ENCODE measurements at places on chromosomes 1 and 21.

DNA sequence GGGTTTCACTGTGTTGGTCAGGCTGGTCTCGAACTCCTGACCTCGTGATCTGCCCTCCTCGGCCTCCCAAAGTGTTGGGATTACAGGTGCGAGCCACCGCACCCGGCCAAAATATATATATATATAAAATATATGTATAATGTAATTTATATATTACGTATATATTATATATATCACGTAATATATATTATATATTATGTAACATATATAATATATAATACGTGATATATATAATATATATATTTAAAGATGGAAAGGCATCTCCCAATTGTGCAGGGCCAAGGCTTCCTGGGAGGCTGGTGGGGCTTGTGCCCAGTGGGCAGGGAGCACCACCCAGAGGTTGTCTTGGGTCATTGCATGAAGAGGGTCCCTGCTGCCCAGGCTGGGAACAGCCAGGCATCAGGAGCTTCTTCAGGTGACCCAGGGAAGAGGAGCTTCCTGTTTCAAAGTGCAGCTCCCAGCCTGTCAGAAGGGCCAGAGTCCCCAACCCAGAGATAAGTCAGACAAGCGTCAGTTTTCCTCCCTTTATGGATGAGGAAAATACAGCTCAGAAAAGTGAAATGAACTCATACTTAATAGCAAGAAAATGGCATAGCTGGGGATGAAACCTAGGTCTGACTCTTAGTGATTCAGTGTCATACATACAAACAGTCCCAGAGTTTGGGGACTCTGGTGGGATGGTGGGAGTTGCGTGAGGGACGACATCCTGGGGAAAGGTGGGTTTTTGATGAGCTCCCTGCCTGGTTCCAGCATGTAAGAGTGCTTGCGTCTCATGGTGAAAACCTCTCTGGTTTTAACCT is 12.0 kb downstream of the UBE2Q1 start:
- DNase-seq: peak; percentile 9

- DNase-seq: no peak
Measured at GRCh38 chr1:157725221-157725577, 24.6 kb upstream of the FCRL3 start.

DNA sequence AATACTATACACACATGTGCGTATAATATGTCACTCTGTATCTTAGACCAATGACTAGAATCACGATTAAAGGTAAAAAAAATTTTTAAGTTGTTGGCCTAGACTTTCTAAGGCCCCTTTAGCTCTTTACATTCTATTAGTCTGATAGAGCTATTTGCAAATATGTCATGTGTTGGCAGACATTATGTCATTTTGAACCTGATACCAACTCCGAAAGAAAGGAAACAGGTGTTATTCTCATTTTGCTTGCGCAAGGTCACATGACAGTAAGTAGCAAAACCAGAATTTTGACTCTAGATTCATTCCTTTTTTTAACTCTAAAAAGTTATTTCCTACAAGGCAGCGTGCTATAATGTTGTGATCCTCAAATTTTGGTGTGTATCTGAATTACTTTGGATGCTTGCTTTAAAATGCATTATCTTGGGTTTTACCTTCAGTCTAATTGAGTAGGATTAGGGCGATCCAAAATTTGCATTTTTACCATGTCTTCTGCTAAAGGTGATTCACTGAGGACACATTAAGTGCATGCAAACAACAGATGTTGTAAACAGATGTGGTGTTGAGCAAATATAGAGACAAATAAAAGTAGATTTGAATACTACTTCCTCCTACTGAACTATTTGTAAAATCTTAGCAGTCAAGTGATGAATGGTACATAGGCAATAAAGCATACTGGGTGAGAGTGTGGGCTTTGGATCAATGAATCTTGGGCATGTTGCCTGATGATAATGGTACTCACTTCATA is 63.5 kb upstream of the KIAA1614 start:
- no peak for DNase-seq

- no peak for DNase-seq
Measured at GRCh38 chr1:201302163-201303152, 19.2 kb downstream of the PKP1 start.

GRCh38 chr21:36323032-36323431 is 3.0 kb downstream of the MORC3 start:
- DNase-seq: no peak

DNA sequence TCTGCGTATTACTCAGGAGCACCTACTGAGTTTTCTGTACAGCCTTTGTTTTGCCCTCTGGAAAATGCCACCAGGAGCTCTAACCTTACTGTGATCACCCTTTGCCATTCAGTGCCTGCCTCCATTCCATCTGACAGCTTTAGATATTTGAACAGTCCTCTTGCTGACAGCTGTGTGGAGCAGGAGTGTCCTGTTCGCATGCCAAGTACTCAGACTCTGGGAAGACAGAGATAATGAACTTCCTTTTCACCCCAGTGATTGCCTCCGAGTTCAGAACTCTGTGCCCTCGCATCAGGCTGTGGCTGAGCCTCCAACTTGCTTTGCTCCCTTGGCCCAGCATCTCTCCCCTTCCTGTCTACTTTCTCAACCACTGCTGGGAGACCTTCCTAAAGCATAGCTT is 74.0 kb downstream of the CACNA1E start:
- DNase-seq: no peak

DNA sequence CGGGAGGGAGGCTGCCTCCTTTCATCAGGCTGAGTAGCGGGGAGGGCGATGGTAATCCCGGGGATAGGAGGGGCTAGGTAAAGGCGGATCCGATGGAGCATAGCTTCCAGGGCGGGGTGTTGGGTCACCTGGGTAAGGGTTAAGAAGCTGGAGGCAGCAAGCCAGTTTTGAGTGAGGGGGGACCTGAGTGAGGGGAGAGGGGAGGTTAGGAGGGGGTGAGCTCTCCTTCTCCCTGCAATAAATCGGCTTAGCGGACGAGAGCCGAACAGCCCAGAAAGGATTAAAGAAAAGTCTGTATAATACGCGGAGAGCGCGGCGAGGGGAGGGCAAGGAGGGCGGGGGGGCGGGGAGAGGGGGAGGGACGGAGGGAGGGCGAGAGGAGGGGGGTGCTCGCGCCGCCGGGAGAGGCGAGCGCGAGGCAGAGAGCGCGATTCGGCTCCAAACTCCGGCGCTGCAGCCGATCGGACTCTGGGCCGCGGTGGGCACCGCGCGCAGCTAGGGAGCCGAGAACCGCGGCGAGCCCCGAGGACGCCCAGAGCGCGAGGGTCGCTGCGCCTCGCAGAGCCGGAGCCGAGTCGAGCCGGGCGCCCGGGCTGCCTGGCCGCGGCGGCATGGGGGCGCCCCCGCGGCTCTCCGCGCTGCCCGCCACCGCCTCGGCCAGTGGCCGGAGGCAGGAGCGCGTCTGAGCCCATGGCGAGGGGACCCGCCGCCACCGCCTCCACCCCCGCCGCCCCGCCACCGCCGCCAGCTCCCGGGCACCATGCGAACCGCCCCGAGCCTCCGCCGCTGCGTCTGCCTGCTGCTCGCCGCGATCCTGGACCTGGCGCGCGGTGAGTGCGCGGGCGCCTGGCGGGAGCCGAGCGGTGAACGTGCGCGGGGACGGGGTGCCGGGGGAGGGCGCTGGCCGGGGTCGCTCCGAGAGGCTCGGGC is at the start of gene IGSF21:
IGSF21 (plus strand) TSS at position 430 of the 930 bp plus-strand sequence; CDS start at position 761, 331 bp downstream.
- no peak for DNase-seq

DNA sequence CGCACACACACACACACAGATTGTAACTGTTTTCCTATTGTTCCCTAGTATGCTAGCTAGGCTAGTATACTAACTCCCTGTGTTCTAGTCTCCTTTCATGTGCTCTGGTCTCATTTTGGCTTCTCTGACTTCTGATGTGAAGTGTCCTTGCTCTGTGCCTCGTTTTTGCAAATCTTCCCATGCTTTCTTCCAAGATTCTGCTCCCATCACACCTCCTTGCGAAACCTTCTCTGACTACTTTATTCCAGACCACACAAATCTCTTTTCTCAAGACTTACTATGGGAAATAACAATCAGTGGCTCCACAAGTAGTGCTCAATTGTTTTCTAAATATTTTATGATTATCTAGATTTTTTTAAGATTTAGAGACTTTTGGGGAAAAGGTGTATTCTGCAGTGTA is 10.3 kb downstream of the PRRX1 start:
- no peak for DNase-seq

DNA sequence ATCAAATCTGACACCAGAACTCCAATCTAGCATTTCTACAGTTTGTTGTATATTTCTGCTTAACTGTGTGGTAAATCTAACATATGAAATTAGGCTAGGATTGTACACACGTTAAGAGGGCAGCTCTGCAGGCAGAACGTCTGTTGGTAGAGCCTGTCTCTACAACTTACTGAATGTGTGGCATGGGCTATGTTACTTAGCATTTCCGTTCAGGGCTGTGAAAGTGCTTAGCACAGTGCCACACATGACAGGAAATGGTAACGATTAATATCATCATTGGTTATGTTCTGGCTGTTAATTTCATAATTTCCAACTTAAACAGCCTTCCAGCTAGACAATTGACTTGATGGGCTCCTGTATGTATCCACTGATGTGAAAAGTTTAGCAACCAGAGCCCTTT is 9.6 kb upstream of the C8B start:
- DNase-seq: no peak

DNA sequence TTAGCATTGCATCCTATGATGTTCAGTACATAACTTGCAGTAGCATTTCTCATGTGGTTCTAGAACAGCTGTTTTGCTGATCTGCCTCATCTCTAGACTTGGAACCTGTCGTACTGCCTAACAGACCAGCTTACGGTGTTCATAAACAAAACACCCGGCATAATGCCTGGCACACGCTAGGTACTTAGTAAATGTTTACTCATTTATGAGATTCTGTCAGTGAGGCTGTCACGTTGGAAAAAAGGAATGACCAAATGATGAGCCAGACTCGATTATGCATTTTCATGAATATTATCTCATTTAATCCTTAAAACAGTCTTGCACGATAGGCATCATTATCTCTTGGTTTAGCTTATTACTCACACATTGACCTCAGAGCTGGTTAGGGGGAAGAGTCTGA is 46.4 kb downstream of the CACHD1 start:
- DNase-seq: no peak

DNA sequence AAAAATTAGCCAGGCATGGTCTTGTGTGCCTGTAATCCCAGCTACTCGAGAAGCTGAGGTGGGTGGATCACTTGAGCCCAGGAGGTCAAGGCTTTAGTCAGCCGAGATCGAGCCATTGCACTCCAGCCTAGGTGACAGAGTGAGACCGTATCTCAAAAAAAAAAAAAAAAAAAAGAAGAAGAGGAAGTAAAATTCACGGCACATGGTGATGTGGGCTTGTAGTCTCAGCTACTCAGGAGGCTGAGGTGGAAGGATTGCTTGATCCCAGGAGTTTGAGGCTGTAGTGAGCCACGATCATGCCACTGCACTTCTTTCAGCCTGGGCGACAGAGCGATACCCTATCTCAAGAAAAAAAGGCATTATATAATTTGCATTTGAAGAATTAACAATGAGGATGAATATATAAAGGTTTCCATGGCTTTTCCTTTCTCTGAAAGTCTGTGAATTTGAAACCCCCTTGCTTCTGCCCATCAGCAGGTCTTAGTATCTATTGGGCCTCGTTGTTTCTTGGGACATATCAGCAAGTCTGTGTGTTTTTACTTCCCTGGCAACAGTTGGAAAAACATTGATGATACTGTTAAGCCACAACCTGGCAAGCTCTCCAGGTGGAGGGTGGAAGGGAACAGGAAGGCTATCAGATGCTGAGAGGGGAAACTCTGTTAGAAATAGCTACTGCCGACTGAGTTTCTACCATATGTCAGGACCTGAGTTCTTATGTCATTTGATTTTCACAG is 4.6 kb upstream of the PLA2G2D start:
- DNase-seq: no peak

DNA sequence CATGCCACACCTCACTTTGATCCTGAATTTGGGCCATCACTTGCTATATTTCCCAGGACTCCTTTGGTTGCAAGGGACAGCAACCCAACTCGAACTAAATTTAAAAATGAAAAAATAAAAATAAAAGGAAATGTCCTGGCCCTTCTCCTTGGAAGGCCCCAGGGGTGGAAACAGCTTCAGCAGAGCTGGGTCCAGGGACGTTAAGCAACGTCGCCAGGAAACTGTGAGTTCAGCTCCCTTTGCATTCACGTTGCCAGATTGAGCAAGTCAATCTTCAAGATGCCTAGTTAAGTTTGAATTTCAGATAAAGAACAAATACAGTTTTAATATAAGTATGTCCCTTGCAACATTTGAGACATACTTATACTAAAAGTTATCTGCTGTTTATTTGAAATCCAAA is 14.6 kb upstream of the SPSB1 start:
- no peak for DNase-seq

GRCh38 chr1:58735586-58735985 is 35.7 kb upstream of the MYSM1 start:
- DNase-seq: no peak

DNA sequence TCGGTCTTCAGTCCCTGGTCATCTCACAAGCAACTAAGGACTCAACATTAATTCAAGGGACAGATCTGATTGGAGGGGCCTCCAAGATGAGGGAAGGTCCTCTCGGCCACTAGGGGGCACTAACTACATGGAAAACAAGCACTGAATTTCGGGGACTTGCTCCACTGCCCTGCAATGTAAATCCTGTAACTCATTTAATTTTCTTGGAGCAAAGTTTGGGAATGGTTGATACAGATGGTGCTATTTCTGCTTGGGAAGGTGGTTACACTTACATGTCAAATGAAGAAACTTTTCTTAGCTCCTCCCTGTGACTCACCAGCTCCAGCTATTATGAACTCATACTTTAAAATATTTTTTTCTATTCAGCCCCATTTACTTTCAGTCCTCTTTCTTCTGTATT is 97.4 kb upstream of the KCNJ15 start:
- DNase-seq: peak; percentile 82

DNA sequence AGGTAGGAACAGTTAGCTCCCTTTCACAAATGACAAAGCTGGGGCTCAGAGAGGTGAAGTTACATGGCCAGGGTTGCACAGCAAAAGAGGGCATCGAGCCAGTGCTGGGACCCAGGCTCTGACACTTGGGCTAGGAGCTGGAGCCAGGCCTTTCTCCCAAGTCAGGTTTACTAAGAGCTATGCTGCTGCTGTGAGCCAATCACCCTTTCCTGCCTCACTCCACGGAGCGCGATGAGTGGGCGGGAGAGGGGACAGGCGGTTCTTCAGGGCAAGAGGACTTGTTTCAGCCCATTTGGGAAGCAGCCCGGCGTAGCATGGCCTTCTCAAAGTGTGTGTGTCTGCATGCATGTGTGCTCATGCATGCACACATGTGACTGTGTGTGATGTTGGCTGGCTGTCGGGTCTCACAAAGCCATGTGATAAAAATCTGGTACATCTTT is 10.6 kb downstream of the ID3 start:
- no peak for DNase-seq

DNA sequence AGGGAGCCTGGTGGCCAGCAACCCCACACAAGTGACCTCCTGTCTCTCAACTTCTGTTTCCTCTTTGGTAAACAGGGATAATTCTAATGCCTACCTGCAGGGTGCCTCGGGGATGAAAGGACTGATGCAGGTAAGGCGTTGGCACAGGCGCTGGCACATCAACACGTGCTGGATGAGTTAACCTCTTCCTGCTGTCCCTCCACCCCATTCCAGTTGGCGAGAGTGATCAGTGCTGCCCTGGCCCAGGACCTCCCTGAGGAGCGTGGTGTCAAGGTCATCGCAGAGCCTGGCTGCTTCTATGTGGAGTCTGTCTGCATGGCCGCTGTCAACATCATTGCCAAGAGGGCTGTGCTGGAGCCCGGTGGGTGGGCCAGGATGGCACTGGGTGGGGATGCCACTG is 69.1 kb upstream of the TINAGL1 start:
- DNase-seq: no peak

GRCh38 chr1:44655609-44656008 is 18.7 kb downstream of the TMEM53 start:
- no peak for DNase-seq

Data from astrocyte of the cerebellum (primary cell).